T-cell (primary cell): ENCODE measurements at places on chromosomes 1 and 21.

DNA sequence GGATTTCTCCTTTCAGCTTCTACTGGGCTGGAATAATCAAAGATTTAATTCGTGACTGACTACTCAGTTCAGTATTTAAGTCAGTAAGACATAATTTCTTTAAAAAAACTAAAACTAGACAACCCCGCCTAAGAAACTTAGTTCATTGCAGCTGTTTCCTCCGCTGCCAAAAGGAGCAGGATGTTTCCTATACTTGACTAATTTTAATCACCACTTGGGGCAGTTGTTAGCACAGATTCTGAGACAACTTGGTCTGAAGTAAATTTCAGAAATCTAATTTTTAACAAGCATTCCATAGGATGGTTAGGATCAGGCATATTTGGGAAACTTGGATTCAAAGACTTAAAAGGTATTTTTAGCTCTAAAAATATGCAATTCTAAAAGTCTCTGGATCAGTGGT is 34.0 kb downstream of the EPRS1 start:
- DNase-seq = no peak

DNA sequence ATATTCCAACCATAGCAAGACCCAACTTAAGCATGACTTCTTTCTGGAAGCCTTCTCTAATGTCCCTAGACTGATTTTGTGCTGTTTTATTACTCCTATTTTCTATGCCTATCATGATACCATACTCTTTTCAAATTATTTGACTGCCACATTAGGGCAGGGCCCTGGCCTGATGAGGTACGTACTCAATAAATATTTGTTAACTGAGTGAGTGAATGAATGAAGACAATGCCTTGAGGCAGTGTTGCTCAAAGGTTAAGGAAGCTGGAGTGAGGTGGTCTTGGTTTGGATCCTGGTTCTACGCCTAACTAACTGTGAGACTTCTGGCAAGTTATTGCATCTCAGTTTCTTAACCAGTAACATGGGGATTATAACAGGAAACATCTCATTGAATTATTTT is 38.3 kb upstream of the BACH1 start:
- no peak for DNase-seq

GRCh38 chr1:60196026-60196425 is 122.5 kb upstream of the C1orf87 start:
- DNase-seq = no peak

- DNase-seq = no peak
Observed at GRCh38 chr1:62024690-62025089, 170.0 kb upstream of the L1TD1 start.

DNA sequence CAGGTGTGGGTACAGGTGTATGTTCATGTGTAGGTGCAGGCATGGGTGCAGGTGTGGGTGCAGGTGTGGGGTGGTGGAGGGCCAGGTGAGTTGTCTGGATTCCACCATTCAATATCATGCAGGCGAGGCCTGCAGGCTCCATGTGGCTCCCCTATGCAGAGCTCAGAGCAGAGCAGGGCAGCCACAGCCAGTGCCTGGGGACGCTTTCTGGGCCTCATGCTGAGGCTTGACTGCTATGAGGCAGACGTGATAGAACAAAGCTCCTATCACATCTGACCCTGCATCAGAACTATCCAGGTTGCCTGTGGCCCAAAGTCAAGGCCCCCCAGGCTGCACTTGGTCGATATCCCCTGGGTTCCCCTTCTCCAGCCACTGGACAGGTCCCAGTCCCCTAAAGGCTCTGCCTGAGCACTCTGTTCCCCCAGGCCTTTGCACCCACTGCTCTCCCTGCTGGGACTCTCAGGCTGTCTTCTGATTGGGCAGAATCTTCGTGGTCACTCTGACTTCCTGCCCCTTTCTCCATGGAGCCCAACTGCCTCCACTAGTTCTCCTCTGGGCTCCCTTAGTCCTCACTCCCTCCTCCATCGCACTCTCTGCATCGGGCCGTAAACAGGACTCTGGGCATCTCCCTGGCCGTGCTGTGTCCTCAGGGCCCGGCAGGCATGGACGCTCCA is 78.6 kb upstream of the ACTL8 start:
- no peak for DNase-seq

GRCh38 chr21:32140604-32141317 is 138.1 kb downstream of the MIS18A start:
- DNase-seq = no peak

- DNase-seq = no peak
Observed at GRCh38 chr1:231032963-231033362, 7.1 kb downstream of the FAM89A start.

DNA sequence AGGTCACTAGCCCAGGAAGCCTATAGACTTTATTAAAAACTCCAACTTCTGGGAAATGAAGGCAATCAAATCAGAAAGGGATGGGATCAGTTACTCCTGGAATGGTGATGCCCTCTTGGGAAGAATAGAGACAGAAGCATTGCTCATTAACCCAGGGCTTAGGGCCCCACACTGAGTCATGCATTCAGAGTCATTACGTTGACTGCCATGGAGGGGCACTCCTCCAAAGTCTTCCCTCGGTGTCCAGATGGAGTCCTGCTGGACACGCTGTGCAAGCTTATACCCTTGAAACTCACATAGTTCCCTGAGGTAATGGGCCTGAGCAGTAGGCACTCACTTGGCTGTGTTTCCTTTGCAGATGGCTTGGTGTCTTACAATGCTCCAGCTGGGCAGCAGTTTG is 35.2 kb upstream of the HSD17B7 start:
- no peak for DNase-seq

- DNase-seq = no peak
Observed at GRCh38 chr1:17002524-17002902, 9.2 kb downstream of the ATP13A2 start.

- DNase-seq = no peak
Observed at GRCh38 chr1:9590945-9591668, 2.4 kb downstream of the TMEM201 start.
